Naive thymus-derived CD8-positive, alpha-beta T cell (primary cell): ENCODE measurements at places on chromosomes 6 and 20.

DNA sequence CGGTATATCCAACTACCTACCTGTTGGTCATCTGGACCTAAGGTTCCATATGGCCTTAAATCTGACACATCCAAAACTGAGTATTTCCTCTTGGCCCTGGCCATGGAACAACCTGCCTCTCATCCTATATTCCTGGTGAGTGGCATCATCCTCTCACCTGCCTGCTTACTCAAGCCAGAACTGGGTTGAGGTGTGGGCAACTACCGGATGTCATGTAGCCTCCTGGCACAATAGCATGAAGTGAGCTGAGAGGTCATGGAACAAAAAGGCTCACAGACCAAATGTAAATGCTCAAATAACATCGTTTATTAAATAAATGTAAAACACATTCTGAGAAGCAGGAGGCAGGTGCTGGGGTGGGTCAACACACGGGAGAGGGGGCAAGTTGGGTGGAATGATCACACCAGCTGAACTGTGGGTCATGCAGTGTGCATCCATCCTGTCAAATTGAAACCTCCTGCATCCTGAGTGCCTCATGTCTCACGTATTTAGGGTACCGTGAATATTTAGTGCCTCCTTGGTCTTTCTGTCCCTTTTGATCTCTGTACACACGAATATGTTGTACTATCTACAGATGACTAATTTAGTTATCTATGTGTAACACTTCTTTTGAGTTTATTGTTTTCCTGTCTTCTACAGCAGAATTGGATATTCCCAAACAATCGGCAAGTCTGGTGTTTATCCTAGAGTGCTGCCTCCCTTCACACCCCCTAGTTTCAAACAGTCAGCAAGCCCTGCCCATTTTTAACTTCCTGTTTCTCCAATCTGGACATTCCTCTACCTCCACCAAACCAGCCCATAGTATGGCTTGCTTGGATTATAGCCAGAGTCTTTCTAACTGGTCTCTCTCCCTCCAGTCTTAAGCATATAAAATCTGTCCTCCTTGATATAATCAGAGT, 7.9 kb upstream of the POU5F1 start:
- DNase-seq, result no peak

GRCh38 chr6:38776515-38776914, 61.4 kb downstream of the DNAH8 start:
- DNase-seq, result no peak

DNA sequence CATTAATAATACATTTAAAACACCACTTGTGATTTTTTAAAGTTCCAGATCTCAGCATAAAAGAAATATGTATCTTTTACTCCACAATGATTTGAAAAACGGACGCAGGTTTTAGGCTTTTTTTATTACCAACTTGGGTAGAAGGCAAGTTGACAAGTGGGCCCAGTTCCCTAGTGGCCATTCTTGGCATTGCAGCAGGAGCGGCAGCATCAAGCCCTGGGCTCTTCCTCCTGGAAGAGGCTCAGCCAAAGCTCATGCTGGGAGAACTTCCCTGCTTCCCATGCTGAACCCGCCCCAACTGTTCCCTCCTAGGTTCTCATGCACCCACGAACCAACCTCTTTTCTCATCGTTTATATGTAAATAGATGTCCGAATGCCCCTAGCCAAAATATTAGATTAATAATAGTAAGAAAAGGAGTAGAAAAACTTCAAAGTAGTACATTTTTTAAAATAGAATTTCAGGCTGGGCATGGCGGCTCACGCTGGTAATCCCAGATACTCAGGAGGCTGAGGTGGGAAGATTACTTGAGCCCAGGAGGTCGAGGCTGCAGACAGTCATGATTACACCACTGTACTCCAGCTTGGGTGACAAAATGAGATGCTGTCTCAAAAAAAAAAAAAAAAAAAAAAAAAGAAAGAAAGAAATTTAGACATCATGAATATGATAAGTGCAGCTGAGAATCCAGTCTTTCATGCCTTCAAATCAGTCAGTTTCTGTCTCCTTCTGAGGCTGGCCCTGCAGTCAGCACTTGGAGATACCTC, 18.2 kb upstream of the MYB start:
- DNase-seq, result no peak

DNA sequence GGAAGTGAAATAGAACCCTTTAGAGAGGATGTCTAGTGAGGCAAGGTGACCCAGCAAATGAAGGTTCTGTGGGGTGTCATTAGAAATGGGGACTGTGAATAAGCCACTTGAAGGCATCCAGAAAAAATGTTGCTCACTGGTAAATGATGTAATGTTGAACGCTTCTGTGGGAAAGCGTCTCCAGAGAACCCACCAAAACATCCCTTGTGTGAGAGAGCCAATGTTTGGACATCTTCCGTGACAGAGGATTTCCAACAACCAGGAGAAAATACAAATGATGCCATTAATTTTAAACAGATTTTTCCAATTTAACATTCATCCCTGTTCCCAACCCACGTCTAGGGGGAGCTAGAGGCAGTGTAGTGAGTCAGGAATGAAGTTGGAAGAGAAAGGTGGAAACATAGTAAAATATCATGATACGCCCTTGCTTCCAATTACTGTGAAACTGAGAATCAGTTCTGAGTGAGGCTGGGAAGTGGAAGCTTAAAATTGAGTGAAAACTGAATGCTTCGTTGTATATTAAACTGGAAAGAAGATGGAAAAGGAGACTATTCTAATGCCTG, 584.2 kb downstream of the CD109 start:
- DNase-seq, result no peak

GRCh38 chr20:47785854-47786764, 828 bp upstream of the SULF2 start:
- no peak for DNase-seq
